ENCODE measurements at places on chromosomes 2 and 18. TPM values are rescaled to one million over a fixed set of nuclear protein-coding genes. Genes with fewer than 3 reads are reported as not detected.

GRCh38 chr2:199439542-199439941, 18.2 kb downstream of the SATB2 start:
- no peaks in the 10 kb centered on the region for H3K4me1 ChIP-seq
- DNase-seq, result no peak
- H3K27me3 ChIP-seq, result no peaks in the 10 kb centered on the region
- H3K27ac ChIP-seq, result no peak overlapping the region
- H3K36me3 ChIP-seq, result no peaks in the 10 kb centered on the region

IL36A gene
- total RNA-seq, result not detected

PMAIP1 gene
- total RNA-seq, result not detected

DNA sequence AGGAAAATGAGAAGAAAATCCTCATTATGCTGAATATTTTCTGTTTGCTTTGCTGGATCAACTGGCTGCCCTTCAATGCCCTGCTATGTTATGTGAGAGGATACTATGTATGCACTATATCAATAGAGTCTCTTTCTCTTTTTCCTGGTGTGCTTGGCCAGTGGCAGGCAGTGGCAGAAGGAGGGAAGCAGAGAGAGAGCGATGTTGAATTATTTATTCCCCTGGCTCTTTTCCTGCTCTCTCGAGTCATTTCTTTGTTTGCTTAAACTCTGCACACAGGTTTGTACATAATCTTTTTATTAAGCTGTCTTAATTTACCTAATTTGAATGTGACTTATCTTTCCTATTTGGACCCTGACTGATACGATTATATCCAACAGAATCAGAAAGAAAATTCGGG, 1727.3 kb downstream of the SUCLG1 start:
- no peak overlapping the region for H3K4me3 ChIP-seq
- no peaks in the 10 kb centered on the region for H3K4me1 ChIP-seq
- no peak for DNase-seq
- H3K36me3 ChIP-seq, result no peaks in the 10 kb centered on the region
- no peaks in the 10 kb centered on the region for H3K27me3 ChIP-seq
- no peak overlapping the region for H3K27ac ChIP-seq

DNA sequence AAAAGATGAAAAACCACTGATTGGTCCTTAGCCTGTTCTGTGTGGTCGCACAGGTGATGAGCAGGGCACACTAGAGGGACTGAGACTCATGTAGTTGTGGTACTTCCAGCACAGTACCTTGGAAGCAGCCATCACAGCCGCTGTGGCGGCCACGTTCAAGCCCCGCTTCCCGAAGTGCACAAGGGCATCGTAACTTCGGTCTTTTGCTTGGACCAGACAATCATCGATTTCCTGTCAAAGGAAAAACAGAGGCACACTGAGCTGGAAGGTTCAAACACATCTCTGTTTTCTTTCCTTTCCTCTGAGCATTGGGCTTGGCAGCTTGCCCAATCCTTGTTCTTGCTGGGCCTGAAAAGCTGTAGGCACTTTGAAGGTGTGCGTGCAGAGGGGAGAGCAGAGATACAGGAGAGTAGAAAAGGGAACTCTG, 52.6 kb downstream of the MRPL35 start:
- H3K4me1 ChIP-seq, result peaks cover 7% of the 10 kb centered on the region
- peak overlapping the region; percentile 85 for H3K27ac ChIP-seq
- no peak overlapping the region for H3K4me3 ChIP-seq
- no peaks in the 10 kb centered on the region for H3K27me3 ChIP-seq
- H3K36me3 ChIP-seq, result no peaks in the 10 kb centered on the region

C1QL2 gene
- total RNA-seq, result 11.6 TPM

- H3K36me3 ChIP-seq, result no peaks in the 10 kb centered on the region
- DNase-seq, result no peak
- H3K27ac ChIP-seq, result peak overlapping the region; percentile 75
- no peak overlapping the region for H3K4me3 ChIP-seq
- no peaks in the 10 kb centered on the region for H3K27me3 ChIP-seq
Measured at GRCh38 chr2:190280565-190281350, 38.9 kb downstream of the HIBCH start.

GRCh38 chr2:214713080-214713830, 96.2 kb downstream of the BARD1 start:
- H3K27me3 ChIP-seq, result no peaks in the 10 kb centered on the region
- H3K27ac ChIP-seq, result no peak overlapping the region
- H3K36me3 ChIP-seq, result no peaks in the 10 kb centered on the region
- no peak for DNase-seq

Measured in ascending aorta (tissue), 2 donors.